ENCODE measurements at places on chromosomes 1 and 21. TPM values are rescaled to one million over a fixed set of nuclear protein-coding genes. Genes with fewer than 3 reads are reported as not detected.

Gene OR2T35
- not detected for total RNA-seq

Gene VAV3
- 0.29 TPM for total RNA-seq

Gene FAM163A
- not detected for total RNA-seq

Gene AK5
- total RNA-seq = 7.9 TPM

Gene PADI4
- total RNA-seq = not detected

Gene CACHD1
- 1.4 TPM for total RNA-seq

Gene OLIG2
- not detected for total RNA-seq

All from A549 treated with Mapracorat at 1 μM for 4 hours (cell line).